ENCODE measurements at places on chromosomes 16 and 17.

DNA sequence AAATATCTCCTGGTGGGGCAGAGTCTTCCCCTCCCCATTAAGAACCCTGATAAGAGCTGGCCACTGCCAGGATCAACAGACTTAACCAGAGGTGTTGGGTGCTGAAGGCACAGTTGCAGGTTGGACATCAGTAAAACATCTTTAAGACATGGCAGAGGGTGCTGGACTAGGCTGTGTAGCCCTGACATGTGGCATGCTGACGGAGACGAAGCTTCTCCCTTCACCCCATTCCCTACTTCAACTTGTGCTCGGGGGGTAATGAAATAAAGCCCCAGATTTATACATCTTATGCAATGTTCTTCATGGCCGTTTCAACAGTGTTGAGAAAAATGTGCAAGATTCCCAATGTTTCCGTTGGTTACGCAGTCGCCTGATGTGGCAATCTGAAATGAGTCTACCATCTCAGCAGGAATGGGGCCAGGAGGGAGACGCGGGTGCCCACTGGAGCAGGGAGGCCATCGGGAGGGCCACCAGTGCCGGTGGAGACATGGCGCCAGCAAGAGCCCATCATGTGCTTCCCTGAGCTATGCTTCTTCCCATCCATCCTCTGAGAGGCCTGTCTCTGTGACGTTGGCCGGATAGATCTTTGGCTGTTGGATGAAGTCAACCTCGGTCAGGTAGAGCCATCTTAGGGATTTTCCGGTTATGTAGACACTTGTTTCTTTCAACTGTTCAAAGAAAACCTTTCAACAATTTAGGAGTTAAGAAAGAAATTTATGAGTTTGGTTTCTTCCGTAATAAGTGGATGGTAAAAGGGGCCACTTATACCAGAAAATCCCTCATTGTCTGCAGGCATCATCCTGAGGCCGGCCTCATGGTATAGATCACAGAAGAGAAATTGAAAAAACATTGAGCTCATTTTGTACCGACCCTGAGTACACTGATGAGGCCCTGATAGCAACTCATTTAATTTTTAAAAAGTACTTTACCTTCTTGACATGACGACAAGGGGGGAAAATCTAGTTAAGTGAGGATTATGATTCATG lies 6.4 kb downstream of the IRF8 start:
- DNase-seq: no peak

- DNase-seq: no peak
Observed at GRCh38 chr17:72056727-72057290, 64.0 kb upstream of the SOX9 start.

DNA sequence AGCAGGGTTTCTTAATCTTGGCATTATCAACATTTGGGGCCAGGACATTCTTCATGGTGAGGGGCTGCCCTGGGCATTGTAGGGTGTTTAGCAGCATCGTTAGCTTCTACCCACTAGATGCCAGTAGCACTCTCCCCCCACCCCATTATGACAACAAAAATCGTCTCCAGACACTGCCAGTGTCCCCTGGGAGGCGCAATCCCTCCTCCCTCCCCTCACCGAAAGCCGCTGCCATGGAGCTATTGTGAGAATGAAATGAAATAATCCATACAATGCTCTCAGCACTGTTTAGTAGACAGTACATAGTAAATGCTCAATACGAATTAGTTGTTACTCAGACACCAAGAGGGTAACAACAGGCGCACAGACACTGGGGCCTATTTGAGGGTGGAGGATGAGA lies 502.9 kb downstream of the NPIPA7 start:
- DNase-seq: no peak

DNA sequence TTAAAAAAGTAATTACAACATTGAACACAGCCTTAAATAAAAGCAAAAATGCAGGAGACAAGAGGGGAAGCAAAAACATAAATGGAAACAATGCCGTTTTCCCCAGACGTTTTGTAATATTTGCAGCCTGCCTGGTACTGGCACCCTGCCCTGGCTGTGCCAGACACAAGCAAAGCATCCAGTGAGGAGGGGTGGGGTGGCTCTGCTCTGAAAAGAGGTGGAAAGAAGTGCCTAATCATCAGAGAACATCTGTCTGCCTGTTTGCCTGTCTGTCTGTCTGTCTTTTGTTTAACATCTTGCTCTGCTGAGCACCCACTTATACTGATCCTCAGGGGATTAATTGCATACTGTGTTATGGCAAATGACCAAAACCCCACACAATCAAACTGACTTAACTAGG lies 62.7 kb downstream of the C16orf82 start:
- DNase-seq: no peak

- no peak for DNase-seq
Observed at GRCh38 chr17:73284354-73284753, 22.7 kb upstream of the CPSF4L start.

DNA sequence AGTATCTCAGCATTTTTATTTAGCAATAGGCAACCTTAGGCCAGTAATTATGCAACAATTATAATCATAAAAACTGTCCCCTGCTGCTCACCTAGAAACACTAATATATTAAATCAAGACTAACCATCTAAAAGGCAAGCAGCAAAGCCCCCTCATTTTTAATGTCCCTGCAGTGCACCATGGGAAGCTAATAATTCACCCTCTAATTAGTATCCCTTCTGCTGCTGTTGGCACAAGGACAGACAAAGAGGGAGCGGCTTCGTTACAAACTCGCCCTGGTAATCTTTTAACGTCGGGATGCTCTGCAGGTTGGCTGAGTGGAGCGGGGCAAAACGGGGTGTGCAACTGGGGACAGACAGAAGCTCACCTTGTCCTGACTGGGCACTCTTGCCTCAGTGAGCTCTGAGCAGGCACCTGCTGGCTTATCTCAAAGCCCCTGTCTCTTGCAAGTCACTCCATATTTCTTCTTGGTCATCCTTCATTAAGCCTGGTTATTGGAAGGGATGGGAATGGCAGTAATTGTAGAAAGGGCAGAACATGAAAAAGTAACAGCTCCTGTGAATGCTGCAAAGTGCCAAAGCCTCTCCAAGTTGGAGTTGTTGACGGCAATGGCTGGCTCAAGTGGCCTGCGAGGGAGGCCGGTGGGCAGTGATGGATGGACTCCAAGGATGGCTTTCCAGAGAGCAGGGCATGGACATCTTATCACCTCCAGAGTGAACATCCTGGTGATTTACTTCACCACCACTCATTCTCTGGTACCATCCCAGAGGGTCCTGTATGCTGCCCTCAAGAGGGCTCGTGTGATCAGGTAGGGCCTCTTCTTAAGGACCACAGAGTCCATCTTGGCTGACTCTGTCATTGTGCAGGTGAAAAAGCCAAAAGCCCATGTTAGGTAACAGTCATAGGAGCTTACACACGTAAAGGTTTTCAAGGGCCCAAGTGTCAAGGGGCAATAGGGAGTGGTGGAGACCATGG lies 219.6 kb upstream of the N4BP1 start:
- no peak for DNase-seq

DNA sequence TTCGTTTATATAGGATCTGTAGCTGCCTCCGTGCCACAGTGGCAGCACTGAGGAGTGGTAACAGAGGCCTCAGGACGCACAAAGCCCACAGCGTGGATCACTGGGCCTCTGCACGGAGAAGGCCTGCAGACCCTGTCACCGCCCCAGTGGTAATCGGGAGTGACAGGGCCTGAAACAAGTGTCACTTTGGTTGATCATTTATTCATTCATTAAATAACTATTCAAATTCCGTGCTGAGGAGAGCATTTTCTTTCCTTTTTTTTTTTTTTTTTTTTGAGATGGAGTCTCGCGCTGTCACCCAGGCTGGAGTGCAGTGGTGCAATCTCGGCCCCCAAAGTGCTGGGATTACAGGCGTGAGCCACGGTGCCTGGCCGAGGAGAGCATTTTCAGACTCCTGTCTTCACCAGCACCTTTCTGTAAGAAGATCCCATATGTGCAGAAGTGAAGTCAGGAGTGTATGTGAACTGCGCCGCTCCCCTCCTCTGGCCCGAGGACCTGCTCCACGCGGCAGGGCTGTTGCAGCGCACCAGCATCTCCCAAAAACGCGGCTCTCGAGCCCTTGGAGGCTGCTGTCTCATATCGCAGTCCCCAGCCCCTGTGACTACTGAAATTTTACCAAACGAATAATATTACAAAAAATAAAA lies 44.9 kb upstream of the TRAP1 start:
- no peak for DNase-seq

GRCh38 chr16:14569213-14569612 lies 60.8 kb downstream of the PARN start:
- DNase-seq: no peak

GRCh38 chr16:59263955-59264354 lies 529.8 kb upstream of the GOT2 start:
- DNase-seq: no peak
